Activated CD8-positive, alpha-beta memory T cell treated with anti-CD3 and anti-CD28 coated beads for 1 hour (primary cell): ENCODE measurements at places on chromosomes 2 and 18.

- no peak for DNase-seq
Observed at GRCh38 chr18:32698153-32698552, 74.7 kb downstream of the KLHL14 start.

DNA sequence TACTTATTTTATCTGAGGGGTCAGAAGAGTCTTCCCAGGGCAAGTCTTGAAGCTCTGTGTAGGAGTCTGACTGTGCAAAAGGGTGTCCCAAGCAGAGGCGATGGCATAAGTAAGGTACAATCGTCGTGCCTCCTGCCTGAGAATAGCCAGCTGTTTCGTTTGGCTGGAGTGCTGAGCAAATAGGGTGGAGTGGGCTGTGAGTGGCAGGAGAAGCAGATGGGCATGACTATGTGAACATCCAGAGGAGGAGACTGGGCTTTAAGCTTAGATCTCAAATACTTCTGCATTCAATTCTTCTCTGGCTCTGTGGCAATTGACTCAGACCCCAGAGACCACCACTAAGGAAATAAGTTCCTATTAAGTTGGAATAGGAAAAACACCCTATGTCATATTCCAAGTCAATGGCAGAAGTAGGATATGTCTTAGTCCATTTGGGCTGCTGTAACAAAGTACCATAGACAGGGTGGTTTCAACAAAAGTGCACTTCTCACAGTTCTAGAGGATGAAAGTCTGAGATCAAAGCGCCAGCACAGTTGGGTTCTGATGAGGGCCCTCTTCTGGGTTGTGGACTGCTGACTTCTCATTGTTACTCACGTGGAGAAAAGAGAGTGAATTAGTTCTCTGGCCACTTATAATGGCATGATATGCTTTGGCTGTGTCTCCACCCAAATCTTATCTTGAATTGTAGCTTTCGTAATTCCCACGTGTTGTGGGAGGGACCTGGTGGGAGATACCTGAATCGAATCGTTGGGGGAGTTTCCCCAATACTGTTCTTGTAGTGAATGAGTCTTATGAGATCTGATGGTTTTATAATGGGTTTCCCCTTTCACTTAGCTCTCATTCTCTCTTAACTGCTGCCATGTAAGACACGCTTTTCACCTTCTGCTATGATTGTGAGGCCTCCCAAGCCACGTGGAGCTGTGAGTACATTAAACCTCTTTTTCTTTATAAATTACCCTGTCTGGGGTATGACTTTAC lies 120.2 kb downstream of the LPIN1 start:
- no peak for DNase-seq

DNA sequence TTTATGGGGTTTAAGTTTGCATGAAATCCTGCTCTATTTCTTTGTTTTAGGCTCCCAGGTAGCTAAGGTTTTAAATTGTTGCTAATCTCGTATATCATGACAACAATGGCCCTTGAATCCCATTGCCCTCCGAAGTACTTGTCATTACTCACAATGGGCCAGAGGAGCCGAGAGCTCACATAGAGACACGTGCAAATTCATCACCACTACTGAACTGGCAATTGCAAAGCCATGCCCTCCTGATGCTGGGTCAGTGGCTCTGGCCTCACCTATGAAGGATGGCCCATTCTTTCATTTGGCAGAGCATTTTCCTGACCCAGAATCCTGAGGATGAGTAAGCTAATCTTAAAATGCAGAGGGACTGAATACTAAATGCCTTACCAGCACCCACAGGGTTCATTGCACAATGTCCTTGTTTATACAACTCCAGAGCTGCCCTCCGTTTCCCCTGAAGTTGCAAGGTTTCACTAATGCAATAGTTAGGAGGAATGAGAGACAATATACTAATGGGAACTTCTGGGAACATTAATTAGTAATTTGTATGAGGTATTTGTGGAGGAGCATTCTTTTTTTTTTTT lies 71.6 kb upstream of the GAREM1 start:
- DNase-seq, result no peak

GRCh38 chr2:32264422-32265105 lies at the start of gene NLRC4:
Gene NLRC4, minus strand, starts transcription at chr2:32264886. Its CDS starts 8,111 bp downstream, at chr2:32256775.
- DNase-seq, result no peak

DNA sequence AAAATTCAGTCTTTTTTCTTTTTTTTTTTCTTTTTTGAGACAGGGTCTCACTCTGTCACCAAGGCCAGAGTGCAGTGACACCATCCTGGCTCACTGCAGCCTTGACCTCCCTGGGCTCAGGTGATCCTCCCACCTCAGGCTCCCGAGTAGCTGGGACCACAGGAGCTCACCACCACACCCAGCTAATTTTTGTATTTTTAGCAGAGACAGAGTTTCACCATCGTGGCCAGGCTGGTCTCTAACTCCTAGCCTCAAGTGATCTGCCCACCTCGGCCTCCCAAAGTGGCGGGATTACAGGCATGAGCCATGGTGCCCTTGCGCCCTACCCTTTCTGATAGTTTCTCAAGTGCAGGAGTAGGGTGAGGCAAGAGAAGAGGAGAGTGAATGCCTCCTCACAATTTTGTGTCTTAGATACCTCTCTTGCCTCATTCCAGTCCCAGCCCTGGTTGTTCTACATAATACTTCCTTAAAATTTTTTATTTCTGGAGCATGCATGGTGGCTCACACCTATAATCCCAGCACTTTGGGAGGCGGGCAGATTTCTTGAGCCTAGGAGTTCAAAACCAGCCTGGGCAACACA lies 68.2 kb upstream of the CAB39 start:
- no peak for DNase-seq
